ENCODE measurements at places on chromosomes 12 and 14.

DNA sequence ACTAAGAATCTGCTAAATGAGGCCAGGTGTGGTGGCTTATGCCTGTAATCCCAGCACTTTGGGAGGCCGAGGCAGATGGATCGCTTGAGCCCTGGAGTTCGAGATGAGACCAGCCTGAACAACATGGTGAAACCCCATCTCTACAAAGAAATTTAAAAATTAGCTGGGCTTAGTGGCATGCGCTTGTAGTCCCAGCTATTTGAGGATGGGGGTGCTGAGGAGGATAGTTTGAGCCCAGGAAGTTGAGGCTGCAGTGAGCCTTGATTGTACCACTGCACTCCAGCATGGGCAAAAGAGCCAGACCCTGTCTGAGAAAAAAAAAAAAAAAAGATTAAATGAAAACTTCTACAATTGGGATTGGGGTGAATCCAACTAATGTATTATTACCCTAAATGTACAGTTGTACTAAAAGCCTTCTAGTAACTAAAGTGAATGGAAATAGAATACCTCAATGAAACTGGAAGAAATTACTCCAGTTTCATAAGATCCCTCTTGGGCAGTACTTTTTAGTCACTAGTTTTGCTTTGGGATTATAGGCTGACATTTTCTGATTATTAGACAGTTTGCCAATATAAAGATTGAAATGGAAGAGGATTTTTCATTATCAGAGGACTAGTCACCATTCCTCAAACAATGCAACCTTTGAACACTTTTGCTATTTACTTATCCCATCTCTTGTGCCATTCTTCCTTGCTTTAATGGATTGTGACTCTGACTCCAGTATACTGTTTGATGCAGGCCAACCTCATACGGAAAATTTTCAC lies 14.3 kb downstream of the COCH start:
- DNase-seq, result no peak

DNA sequence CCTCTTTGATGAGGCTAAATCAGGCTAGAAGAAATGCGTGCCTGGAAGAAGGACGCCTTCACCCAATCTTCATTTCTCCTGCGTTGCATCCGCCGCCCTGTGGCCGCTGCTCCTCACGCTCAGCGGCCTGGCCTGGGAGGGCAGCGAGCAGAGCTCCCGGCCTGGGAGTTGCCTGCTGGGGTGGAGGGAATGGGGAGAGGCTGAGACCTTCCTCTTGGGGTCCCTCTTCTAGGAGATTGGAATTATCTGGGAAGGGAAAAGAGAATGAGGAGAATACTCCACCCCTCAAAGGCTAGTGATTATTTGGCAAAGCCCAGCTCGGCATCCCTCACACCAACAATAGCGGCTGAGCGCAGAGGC lies 2.4 kb upstream of the HOXC12 start:
- DNase-seq, result no peak

DNA sequence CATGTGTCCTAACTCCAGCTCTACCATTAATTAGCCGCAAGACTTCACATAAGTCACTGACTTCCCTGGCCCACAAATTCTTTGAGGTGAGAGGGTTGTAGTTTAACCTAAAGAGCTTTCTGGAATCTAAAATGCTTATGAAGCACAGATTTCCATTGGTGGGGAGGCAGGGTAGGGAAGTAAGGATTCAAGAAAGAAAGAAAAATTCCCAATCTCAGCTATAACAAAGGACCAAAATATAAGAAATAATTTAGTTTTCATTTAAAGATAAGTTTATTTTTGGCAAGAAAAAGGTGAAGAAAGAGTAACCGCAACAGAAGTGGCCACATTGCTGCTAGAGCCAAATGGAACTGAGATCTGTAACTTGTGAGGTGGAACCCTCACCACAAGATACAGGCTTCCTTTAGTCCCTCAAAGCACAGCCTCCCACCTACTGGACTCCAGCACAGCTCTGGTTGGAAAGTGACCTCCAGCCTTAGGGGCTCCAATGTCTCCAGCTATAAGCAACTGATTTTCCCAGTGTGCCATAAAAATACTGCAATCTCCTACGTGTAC lies 23.6 kb downstream of the DAD1 start:
- DNase-seq, result no peak

- no peak for DNase-seq
Measured at GRCh38 chr14:99316281-99317163, 44.5 kb upstream of the BCL11B start.

- DNase-seq, result no peak
Measured at GRCh38 chr14:105378199-105378598, 20.1 kb upstream of the TEX22 start.

DNA sequence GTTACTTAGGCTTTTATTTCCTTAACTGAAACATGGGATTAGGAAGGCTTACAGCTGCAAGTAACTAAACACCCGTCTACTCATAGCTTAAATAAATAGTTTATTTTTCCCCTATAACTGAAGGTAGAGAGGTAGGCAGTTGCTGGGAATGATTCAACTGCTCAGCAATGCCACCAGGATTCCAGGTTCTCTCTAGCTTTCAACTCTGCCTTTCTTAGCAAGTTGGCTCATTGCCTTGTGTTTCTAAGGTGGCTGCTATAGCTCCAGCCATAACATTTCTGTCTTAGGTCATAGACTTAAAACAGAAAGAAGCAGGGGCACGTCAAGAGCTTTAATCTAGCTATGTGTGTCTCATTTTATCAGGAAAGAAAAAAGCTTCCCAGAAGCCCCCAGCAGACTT lies 103.7 kb upstream of the MDM1 start:
- no peak for DNase-seq

DNA sequence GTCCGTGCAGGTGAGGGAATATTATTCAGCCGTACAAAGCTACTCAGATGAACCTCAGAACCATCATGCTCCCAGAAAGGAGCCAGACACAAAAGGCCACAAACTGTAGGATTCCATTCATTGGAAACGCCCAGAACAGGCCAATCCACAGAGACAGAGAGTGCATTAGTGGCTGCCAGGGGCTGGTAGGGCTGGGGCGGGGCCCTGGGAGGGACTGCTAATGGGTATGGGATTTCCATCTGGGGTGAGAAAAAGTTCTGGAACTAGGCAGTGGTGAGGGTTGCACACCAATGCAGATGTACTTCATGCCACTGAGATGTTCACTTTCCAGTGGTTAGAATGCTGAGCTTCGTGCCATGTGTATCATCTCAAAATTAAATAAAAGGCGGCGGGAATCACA lies 101.1 kb downstream of the RFLNA start:
- DNase-seq, result no peak

GRCh38 chr14:90750191-90750590 lies 66.0 kb downstream of the TTC7B start:
- no peak for DNase-seq

- DNase-seq, result no peak
Measured at GRCh38 chr14:102868956-102869547, 53.4 kb upstream of the AMN start.

DNA sequence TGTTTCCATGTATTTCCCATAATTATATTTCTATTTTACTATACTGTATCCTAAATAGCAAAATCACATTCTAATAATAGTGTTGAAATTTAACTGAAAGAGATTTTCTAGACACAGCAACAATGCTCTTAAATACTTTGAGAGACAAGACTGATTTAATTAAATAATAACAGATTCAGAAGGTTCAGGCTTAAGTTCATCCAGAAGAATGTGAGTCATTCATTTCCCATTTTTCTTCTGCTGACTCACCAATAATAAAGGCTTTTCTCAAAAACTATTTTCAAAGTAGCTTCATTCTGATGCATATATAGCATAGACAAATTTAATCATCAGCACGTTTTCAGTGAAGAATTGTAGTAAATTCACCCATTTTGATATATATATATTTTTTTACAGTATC lies 481.4 kb downstream of the MDGA2 start:
- no peak for DNase-seq

DNA sequence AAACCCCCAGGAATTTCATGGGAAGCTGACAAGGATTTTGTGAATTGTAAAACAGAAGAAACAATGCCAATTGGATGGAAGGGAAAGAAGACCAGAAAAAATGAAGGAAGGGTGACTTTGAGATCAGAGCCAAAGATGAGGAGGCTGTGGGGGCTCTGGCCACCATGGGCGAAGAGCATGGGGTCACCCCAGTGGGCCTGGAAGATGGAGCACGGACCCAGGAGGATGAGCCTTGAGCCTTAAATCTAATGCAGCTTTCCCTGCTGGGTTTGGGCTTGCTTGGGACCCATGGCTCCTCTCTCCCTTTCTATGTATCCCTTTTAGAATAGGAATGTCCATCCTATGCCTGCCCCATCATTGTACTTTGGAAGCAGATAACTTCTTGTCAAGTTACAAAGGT lies 322.2 kb downstream of the TMEM121 start:
- no peak for DNase-seq

GRCh38 chr14:95998656-95999055 lies 40.5 kb upstream of the C14orf132 start:
- peak; percentile 38 for DNase-seq

GRCh38 chr12:56687223-56688128 lies 608 bp downstream of the PTGES3 start:
- DNase-seq, result peak; percentile 72

DNA sequence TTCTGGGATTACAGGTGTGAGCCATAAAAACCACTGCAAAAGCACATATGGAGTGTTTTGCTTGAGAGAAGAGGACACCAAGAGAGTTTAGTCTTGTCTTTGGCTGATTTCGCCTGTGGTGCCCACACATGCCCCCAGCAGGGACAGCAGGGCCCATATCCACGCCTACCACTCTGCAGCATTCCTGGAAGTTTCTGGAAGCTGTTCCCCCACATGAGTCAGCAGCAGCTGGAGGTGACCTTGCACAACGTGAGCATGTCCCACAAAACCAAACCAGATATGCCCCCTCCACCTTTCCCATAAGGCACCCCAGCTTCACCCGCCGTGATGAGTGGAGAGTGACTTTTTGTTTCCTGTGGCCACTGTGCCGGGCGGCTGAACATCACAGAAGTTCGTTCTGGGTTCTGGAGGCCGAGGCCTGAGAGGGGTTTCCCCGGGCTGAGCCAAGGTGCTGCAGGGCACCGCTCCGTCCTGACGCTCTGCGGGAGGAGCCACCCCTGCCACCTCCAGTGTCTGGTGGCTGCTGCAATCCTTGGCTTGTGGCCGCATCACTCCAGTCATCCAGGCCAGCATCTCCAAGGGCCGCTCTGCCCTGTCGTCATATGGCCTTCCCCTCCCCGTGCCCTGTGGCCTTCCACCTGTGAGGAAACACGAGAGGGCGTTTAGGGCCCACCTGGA lies 4.7 kb downstream of the ASPG start:
- DNase-seq, result no peak

GRCh38 chr12:130281153-130281799 lies 56.4 kb upstream of the PIWIL1 start:
- DNase-seq, result no peak

- peak; percentile 97 for DNase-seq
Measured at GRCh38 chr14:100673085-100673806, 53.4 kb upstream of the DLK1 start.

All from NCI-H510A treated with DMSO at 0.1 percent for 48 hours (cell line).